ENCODE measurements at places on chromosomes 2 and 18.

- DNase-seq: no peak
Observed at GRCh38 chr2:241312082-241312481, 3.4 kb downstream of the HDLBP start.

- no peak for DNase-seq
Observed at GRCh38 chr2:65608916-65609315, 176.5 kb upstream of the SPRED2 start.

- no peak for DNase-seq
Observed at GRCh38 chr2:65678779-65679391, 246.5 kb upstream of the SPRED2 start.

GRCh38 chr18:46886893-46887292 is 30.4 kb downstream of the PIAS2 start:
- DNase-seq: no peak

DNA sequence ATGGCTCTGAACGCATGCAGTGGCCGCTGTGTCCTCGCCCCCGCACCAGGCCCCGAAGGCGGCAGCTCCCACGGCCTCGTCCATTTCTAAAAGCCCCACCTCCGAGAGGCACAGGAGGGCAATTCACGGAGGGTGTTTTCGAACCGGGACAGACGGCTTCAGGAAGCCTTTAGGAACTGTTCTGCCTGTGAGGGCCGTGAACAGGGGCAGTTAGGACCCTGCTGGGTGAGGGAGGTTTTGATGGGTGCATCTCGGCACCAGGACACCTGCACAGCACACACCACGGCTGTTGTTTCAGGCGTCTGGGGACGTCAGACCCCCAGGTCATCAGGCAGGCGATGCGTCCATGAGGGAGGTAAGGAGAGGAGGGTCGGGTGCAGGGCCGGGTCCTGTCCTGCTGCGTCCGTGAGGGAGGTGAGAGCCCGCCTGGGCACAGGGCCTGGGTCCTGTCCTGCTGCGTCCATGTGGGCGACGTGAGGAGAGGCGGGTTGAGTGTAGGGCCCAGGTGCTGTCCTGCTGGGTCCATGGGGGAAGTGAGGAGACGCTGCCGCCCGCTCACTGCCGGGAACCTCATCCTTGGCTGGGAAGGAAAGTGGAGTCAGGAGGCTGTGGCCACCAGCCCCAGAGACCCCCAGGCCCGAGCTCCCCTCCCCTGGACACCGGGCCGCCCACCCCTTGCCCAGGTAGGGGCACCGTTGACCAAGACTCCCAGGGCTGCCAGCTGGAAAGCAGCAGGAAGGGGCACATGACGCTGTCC is 25.5 kb upstream of the KCNG2 start:
- DNase-seq: no peak

GRCh38 chr2:132978840-132979239 is 308.8 kb upstream of the LYPD1 start:
- no peak for DNase-seq

- DNase-seq: no peak
Observed at GRCh38 chr2:235494716-235495372, 1.0 kb downstream of the AGAP1 start.

GRCh38 chr2:29082804-29083495 is 8.6 kb upstream of the PCARE start:
- DNase-seq: no peak

DNA sequence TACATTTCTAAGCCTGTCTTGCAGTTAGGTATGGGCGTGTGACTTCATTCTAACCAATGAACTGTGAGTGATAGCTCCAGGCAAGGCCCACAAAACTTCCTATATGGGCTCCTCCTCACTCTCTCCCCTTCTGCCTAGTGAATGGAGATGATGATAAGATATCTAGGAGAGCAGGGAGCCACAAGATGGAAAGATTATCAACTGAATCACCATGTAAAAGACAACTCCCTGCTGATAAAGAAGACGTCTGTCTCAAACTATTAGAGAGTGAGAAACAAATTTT is 237.1 kb downstream of the GPD2 start:
- no peak for DNase-seq

DNA sequence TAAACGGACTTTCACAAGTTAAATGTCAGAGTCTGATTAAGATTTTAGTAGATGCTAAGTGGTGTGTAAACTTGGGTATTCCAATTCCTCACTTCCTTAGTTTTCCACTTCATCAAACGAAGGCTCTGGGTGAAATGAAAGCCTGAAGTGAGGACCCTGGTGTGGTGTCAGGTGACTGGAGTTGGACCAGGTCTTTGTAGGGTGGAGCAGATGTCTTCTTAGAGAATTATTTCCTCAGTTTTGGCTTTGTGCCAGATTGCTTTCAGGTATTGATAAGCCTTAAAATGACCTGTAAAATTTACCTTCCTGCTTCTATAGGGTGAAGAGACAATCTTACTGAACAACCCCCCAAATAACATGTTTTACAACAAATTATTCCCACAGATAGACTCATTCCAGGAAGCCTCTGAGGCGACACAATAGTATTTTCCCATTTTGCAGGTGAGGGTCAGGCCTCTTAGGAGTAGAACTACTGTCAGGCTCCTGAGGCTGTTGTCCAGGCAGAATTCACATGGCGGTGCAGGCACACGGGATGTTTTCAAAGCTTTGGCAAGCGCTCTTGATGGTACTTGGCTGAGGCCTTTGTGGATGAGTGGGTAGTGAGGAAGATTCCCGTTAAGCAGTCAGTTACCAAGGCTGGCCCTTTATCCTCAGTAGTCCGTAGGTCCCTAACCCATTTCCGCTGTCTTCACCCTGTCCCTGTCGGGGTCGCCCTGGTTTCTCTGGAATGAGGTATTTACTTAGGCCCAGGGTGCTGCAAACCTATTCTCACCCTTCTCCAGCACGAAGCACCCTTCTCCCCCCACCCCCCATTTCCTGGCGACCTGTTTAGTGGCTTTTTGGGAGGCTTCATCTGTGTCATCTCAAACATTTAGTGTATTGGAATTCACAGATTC is 6.6 kb downstream of the RPS7 start:
- no peak for DNase-seq

DNA sequence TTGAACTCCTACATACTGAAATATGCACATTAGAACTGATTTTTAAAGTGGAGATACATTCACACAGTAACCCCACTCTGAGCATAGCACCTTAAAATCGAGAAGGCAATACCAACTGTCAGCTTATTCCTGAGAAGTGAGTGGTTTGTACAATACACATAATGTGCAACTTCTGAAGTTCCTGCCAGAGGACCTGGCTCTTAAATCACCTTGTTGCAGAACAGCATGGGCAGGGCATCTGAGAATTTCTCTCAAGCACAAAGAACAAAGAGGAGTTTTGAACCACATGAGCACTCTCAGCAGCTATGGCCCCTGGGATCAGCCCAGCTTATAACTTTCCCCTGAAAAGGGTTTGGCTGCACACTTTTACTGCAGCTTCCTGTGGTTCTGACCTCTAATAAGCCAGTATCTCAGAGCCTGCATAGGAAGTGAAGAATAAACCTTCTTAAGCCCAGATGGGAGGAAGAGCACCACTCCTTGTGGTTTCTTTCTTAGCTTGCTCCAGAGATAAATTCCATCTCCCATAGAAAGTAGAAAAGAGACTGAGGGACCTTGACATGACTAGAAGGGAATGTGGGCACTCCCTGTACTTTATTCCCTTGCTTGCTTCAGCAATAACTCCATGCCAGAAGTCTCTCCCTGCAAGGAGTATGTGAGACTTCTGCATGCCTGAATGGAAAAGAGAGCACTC is 862.3 kb downstream of the SUCLG1 start:
- DNase-seq: no peak

DNA sequence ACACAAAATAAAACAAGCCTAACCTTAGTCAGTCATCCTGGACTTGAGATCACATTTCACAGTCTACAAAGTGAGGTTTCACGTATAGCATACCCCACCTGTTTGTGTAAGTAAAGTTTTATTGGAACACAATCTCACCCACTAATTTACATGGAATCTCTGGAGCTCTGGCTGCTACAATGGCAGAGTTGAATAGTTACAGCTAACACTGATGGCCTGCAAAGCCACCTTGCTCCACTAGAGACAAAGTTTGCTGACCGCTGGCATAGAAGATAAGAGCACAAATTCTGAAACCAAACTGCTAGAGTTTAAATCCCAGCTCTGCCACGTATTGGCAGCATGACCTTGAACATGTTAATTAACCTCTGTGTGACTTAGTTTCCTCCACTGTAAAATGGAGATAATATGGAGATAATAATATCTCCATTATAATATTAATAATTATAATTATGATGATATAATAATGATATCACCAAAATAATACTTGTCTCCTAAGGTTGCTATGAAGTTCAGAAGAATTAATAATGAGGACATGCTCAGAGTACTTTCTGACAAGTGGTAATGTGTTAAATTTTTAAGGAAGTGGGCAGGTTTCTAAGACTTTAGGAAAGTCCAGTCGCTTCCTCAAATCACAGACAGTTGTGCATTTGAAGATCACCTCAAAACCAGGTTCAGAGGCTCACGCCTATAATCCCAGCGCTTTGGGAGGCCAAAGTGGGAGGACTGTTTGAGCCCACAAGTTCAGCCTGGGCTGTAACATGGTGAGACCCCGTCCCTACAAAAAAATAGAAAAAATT is 204.6 kb downstream of the SH3RF3 start:
- no peak for DNase-seq

- no peak for DNase-seq
Observed at GRCh38 chr18:63152791-63153190, 166.8 kb downstream of the BCL2 start.

GRCh38 chr18:10379522-10379921 is 74.9 kb upstream of the APCDD1 start:
- no peak for DNase-seq

- DNase-seq: no peak
Observed at GRCh38 chr18:62914871-62915392, 199.6 kb downstream of the PHLPP1 start.

GRCh38 chr2:207167099-207167923 is 1.6 kb upstream of the KLF7 start:
- DNase-seq: no peak

GRCh38 chr2:8193686-8194615 is 487.9 kb upstream of the ID2 start:
- DNase-seq: no peak

GRCh38 chr18:14086458-14087231 is 45.6 kb downstream of the ZNF519 start:
- DNase-seq: no peak

- DNase-seq: no peak
Observed at GRCh38 chr2:88211003-88211808, 41.1 kb downstream of the THNSL2 start.

- no peak for DNase-seq
Observed at GRCh38 chr2:75379476-75380210, 180.3 kb upstream of the TACR1 start.

GRCh38 chr18:10025711-10026670 is 112.2 kb downstream of the VAPA start:
- no peak for DNase-seq

- no peak for DNase-seq
Observed at GRCh38 chr2:150567771-150568301, 80.4 kb upstream of the RND3 start.
